ENCODE measurements at places on chromosomes 2 and 18.

- no peak for DNase-seq
These were observed 371.7 kb upstream of the CELF4 start for GRCh38 chr18:37937287-37937686.

GRCh38 chr2:143468341-143468888, 339.2 kb downstream of the ARHGAP15 start:
- DNase-seq = no peak

GRCh38 chr2:240884745-240885144, 11.2 kb downstream of the MAB21L4 start:
- no peak for DNase-seq

GRCh38 chr18:41751161-41751560, 203.9 kb upstream of the PIK3C3 start:
- no peak for DNase-seq

GRCh38 chr18:49858309-49859020, 45.1 kb upstream of the ACAA2 start:
- DNase-seq = peak; percentile 27

DNA sequence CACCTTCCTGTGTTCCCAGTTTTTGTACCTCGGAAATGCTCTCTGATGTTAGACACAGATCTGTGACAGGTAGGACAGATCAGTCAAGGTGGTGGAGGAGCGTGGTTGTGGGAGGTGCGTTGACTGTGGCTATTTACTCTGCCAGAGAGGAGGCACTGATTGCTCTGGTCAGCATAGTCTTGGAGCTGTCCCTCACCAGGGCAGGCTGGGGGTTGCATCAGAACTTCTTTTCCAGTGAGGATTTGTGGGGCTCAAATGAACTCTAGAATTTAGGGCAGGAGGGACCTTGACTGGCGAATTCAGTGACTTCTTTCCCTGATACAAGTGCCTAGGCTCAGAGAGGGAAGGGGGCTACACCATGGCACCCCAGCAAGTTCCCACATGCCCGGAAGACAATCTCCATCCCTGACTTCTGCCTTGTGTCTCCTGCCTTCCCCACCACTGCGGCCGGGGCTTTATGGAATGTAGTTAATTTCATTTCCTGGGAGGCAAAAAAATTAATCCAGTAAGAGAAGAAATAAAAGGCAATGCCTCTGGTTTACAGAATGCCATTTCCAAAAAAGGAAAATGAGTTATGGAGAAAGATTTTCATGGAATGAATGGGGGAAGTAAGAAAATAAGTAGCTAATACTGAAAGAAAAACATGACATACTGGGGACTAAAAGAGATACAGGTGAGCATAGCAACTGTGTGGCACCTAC, 26.1 kb downstream of the NIFK start:
- no peak for DNase-seq

DNA sequence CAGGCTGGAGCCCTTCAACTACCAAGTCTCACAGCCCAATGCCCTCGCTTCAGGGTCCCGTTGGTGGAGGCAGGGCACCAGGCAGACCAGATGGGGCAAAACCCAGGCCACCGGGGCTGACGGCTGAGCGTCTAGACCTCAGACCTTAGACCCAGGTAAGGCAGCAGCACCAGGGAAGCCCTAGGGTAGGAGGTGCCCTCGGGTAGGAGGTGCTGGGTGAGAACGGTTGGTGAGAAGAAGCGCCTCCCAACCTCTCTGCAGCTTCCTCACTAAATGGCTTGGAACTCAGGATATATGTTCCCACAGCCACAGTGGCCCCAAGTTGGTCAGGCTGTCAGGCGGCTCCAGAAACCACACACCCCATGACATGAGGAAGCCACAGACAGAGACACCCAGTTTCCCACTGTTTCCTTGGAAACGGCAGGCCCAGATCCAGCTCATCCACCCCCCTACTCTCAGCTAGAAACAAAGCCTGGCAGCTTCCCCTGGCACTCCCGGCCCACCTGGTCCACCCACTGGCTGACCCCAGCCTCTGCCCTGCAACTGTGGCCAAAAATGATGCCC, 13.1 kb upstream of the MLPH start:
- no peak for DNase-seq

- DNase-seq = no peak
These were observed 567.6 kb downstream of the KCNJ3 start for GRCh38 chr2:155266109-155266508.

DNA sequence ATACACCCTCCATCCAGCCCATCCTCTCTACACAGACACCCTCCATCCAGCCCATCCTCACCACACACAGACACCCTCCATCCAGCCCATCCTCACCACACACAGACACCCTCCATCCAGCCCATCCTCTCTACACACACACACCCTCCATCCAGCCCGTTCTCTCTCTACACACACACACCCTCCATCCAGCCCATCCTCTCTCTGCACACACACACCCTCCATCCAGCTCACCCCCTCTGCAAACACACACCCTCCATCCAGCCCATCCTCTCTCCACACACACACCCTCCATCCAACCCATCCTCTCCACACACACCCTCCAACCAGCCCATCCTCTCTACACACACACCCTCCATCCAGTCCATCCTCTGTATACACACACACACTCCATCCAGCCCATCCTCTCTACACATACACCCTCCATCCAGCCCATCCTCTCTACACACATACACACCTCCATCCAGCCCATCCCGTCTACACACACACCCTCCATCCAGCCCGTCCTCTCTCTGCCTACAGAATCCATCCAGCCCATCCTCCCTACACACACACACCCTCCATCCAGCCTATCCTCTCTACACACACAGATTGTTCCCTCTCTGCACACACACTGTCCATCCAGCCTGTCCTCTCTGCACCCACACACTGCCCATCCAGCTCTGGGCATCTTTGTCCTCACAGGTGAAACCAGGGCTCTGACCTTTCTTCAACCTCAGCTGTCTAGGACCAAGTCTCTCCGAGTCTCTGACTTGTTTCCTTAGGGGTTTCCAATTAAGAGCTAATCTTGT, 81.2 kb downstream of the EIPR1 start:
- no peak for DNase-seq

- DNase-seq = peak; percentile 19
These were observed 44.6 kb downstream of the FAM124B start for GRCh38 chr2:224357098-224357901.

GRCh38 chr2:162063899-162064298, 10.1 kb downstream of the DPP4 start:
- DNase-seq = no peak

DNA sequence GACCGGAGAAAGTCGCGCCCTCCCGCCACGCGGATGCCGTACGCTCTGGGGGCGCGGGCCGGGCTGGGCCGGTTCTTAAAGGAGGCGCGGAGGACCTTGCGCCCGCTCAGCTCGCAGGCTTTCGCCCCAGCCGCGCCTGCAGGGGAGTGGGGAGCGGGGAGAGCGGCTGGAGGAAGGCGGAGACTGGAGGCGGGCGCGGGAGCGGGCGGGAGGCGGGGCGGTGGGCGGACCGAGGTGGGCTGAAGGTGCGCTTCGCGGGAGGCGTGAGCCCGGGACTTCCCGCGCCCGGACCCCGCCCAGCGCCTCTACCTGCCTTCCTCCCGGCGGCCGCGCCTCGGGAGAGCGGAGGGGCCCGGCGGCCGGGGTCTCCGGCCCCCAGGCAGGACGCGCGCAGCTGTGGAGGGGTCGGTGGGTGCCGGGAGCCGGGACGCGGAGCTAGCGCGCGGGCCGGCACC, at the start of gene ADRA2B:
TSS of gene ADRA2B (minus strand) at position 148 of the 455 bp plus-strand sequence. CDS start 422 bp downstream, outside the sequence.
- peak; percentile 61 for DNase-seq

DNA sequence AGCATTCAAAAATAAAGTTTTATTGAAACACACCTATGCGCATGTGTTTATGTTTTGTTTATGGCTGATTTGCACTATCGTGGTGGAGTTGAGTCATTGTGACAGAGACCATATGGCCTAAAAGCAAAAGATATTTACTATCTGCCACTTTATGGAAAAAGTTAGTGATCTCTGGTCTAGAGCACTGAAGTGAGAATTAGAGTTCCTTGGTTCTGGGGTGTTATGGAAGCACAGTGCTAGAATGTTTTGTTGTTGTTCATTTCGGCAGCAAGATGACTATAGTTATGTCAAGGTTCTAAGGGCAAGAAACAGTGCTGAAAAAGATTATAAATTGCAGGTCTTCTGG, 416.5 kb downstream of the SLC4A3 start:
- DNase-seq = no peak

DNA sequence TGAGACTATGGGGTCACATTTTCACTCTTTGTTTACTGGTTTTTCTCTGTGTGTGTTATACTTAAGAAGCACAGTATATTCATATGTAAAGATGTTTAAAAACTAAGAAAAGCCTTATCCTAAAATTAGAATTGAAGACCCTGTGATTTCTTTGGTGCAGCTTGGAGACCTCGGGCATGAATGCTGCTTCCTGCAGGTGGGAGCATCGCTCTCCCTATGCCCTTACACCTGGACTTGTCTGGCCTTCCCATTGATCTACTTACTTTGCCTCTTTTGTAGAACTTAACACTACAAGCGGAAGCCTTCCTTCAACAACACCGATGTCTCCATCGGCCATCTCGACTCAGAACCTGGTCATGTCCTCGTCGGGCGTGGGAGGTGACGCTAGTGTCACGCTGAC, 114.5 kb downstream of the ZNF236 start:
- no peak for DNase-seq

- no peak for DNase-seq
These were observed 33.1 kb upstream of the MBP start for GRCh38 chr18:77165503-77166188.

GRCh38 chr2:38409156-38410102, 32.4 kb upstream of the ATL2 start:
- no peak for DNase-seq

GRCh38 chr2:46979571-46979979, 64.0 kb upstream of the MCFD2 start:
- no peak for DNase-seq

GRCh38 chr2:145085612-145086011, 565.7 kb upstream of the ZEB2 start:
- no peak for DNase-seq

GRCh38 chr2:52465287-52465686, 1302.3 kb upstream of the CHAC2 start:
- DNase-seq = no peak

Measured in stimulated activated CD8-positive, alpha-beta memory T cell treated with anti-CD3 and anti-CD28 coated beads, Interleukin-15, amount 100 ng/mL, for 1 hour (primary cell).